Erythroblast (primary cell): ENCODE measurements at places on chromosomes 5 and 9.
A peak's percentile ranks its signal among the peaks of the same experiment; 100 is the strongest.

DNA sequence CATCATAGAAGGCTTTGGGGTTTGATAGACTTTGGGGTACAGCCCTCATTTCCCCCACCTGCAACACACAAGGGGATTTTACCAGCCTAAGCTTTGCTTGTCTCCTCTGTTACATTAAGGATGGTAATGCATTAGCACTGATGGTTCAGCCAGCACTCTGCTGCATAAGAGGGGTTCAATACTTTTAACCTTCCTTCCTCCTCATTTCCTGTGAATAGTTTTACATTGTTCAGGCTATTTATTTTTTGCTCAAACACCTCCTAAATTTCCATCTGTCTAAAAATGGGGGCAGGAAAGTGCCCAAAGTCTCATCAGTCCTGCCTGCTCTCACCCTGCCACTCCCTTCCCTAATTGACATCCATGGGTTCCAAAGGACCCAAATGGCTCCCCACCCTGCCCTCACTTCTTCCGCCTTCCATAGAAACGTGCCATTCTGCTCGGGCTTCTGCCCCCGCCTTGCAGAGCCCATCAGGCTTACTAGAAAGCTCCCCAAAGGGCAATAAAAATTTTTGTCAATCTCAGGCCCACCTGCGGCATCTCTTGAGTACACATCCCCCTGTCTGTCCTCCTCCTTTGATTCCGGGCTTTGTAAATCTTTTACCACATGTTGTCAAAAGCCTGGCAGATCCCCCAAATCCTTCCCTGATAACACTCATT, 239.5 kb upstream of the SLC24A2 start:
- no peak for DNase-seq

- DNase-seq: no peak
Observed at GRCh38 chr9:37899041-37899440, 4.9 kb downstream of the SLC25A51 start.

DNA sequence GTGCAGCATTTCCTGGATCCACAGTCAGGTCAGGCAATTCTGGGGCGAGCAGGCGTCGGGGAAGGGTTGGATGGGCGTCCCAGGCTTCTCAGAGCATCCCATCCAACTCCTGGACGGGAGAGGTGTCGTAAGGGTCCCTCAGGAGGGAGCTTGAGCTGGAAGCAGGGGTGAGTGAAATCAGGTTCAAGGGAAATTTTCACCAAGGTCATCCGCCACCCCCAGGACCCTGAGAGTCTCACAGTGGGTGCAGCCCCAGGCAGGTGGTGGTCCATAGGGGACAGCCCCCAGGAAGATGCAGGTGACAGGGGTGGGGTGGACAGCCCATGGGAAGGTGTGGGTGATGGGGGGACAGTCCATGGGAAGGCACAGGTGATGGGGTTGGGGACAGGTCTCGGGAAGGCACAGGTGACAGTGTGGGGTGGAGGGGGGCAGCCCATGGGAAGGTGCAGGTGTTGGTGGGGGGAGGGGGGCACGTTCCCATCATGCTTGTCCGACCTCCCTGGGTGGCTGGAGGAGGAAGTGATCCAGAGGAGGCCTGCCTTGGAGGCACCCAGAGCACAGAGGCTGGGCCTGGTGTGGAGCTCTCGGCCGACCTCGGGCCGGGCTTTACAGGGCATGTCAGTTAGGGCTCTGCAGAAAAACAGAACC, 48.9 kb downstream of the AHRR start:
- DNase-seq: no peak

- DNase-seq: no peak
Observed at GRCh38 chr9:136550439-136551289, 4.8 kb upstream of the NOTCH1 start.

GRCh38 chr5:10216107-10216506, 33.6 kb downstream of the ATPSCKMT start:
- no peak for DNase-seq

- DNase-seq: no peak
Observed at GRCh38 chr5:6833406-6833805, 120.2 kb downstream of the TENT4A start.

- no peak for DNase-seq
Observed at GRCh38 chr5:135024956-135025729, 8.9 kb downstream of the PITX1 start.

DNA sequence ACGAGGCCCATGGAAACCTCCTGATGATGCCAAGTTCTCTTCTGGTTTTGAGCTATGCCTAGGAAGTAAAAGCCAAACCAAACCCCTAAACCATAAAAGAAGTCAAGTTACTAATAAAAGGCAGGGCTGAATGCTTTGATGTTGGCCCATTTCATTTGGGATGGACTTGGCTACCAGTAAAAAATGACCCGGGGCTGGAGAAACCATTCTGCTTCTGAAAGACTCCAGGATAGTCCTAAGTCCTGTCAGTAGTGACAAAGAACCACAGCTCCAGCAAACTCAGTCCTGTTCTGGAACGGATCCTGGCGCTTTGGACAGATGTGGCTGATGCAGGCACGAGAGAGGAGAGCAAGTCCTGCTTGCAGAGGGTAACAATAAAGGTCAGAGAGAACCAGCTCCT, 68.6 kb downstream of the SH3PXD2B start:
- no peak for DNase-seq

GRCh38 chr9:114696814-114697544, 15.0 kb upstream of the TEX48 start:
- no peak for DNase-seq

- DNase-seq: no peak
Observed at GRCh38 chr5:178351221-178352034, 118.8 kb upstream of the PHYKPL start.

DNA sequence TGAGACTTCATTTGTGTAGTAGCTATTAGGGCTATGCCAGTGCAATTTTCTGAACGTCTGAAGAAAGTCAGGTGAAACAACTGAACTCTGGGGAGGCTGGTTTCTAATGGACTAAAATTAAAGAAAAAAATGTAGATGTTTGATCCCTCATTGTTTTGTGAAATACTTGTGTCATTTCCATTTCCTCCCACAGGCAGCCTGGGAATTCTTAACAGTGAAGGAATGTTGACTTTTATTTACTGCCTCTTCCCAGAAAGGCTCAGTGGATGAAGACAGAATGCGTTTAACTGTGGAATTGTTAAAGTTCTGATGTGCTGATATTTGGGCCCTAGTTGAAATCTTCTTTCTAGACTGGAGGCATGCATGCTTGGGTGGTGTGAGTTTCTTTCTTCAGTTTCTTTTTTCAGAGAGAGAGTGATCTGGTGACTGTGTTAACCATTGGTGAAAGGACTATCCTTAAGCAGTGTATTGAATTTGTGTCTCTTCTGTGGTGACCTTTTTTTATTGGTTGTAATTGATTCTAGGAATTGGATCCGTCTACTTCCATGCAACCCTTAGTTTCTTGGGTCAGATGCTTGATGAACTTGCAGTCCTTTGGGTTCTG, 15.5 kb downstream of the ACER2 start:
- DNase-seq: no peak

- DNase-seq: no peak
Observed at GRCh38 chr5:133613184-133613583, 843 bp upstream of the FSTL4 start.

GRCh38 chr9:129751841-129752801, 721 bp downstream of the PTGES start:
- no peak for DNase-seq

DNA sequence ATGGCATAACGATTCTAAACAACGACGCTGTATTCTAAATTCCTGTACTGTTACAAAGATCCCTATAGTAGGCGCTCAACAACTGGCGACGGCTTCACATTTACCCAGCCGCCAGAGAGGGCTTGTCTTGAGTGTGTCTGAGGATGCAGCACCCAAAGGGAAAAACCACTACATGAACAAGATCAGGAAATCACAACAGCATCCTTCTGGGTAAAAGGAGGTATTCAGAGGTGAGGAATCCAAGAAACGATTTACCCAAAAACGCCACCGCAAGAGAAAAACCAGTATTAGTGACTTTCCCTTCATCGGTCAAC, 711 bp downstream of the TTC33 start:
- peak; percentile 80 for DNase-seq

DNA sequence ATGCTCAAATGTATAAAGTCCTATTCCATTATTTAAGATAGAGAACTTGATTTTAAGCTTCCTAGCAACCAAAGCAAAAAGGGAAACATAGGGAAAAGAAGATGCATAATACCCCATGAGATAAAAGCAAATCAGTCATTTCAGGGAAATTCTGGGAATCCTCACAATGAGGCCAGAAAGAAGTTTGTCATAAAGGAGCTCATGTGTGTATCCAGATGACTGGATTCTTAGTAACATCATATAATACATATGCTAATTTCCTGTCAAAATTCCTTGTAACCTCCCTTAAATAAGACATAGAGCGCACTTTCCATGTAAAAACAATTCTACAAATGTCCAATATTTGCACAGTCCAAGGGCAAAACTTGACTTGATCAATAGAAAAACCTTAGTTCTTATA, 411.0 kb upstream of the WWC1 start:
- DNase-seq: no peak

DNA sequence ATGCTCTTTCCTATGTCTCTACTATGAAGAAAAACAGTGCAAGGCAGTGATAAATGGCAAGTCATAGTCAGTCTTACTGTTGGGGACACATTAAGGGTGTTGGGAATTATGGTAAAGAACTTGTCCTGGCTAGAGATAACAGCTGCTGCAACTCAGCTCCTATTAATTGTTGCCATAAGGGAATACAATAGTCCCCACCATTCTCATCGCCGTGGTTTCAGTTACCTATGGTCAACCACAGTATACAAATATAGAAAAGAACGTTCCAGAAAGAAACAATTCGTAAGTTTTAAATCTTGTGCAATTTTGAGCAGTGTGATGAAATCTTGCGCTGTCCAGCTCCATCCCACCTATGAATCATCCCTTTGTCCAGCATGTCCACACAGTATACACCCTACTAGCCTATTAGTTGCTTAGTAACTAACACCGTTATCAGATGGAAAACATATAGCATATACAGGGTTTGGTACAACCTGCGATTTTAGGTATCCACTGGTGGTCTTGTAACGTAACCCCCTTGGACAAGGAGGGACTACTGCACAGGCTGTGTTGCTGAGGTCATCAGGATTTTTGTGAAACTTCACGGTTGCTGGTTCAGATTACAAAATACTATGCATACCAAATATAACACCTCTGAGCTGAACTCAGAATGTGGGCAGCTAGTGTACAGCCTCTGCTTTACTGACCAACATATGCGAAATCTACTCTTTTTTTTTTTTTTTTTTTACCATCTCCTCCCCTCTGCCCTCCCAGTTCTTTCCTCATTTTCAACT, 53.5 kb downstream of the ZFR start:
- DNase-seq: peak; percentile 14

GRCh38 chr5:148913985-148914431, 87.6 kb downstream of the ADRB2 start:
- DNase-seq: no peak

GRCh38 chr5:165620394-165620793, 2115.0 kb downstream of the MAT2B start:
- DNase-seq: no peak

DNA sequence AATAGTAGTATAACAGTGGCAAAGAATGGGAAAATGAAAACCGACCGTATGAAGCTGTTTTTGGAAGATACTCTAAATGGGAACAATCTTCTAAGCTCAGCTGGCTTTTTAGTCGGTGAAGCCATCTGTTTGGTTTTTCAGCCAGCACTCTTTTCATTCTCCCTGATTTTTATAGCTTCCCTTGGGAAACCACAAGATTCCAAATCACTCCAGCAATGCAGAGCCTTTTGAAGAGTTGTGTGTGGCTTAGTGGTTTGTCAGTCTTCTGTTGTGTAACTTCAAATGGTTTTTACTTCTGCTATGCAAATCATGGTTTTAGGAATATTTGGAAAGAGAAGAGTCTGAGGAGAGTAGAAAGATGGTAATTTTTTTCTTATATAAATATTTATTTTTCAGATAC, 180.7 kb downstream of the KDM4C start:
- no peak for DNase-seq

GRCh38 chr9:16358751-16359150, 511.7 kb downstream of the BNC2 start:
- DNase-seq: no peak

DNA sequence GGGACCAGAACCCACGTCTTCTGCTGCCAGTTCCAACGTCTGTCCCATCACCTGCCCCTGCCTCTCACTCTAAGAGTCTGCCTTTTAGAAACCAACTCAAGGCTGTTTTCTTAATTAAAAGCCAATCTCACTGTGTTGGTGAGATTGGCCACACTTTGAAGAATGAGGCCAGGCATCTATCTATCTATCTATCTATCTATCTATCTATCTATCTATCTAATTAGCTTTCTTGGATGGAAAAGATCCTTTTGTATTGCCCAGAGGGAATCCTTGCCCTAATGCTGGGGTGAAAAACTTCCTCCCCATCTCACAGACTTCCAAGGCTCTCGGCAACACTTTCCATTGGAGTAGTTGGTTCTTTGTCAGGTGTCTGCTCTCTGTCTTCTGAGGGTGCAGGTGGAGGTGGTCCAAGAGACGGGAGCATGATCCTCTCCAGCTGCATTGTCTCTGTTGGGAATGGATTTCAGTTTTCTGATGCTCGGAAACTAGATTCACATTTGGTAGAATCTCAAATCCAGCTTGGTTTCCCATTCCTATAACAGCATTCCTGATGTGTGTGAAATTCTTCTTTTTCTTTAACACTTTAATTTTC, 57.9 kb downstream of the GALNT12 start:
- no peak for DNase-seq

DNA sequence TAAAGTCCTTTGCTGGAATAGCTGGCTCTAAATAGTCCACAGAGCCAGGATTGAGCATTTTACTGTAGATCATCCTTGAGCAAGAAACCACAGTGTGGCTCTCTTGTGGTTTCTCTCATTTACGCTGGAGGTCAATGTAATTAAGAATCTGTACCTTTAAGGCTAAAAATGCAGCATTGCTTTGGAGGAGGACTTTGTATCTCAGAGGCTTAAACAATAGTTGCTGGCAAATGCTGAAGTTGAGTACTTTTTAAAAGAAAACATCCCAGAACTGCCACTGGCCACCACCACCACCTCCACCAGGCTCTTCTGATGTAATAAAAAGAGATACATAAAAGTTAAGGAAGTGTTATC, 177.3 kb upstream of the ADAMTSL1 start:
- no peak for DNase-seq

- no peak for DNase-seq
Observed at GRCh38 chr5:100590867-100591266, 55.7 kb downstream of the FAM174A start.

- peak; percentile 14 for DNase-seq
Observed at GRCh38 chr5:73673161-73673591, 47.2 kb downstream of the ARHGEF28 start.

- no peak for DNase-seq
Observed at GRCh38 chr5:88140396-88140855, 128.2 kb downstream of the TMEM161B start.
